Vagina (tissue), 2 donors: ENCODE measurements at places on chromosomes 5 and 9. TPM values are rescaled to one million over a fixed set of nuclear protein-coding genes. Genes with fewer than 3 reads are reported as not detected.
A peak's percentile ranks its signal among the peaks of the same experiment; 100 is the strongest.

GRCh38 chr9:37632479-37632878 is 18.3 kb upstream of the FRMPD1 start:
- no peak overlapping the region for H3K27ac ChIP-seq
- no peaks in the 10 kb centered on the region for H3K27me3 ChIP-seq
- H3K4me3 ChIP-seq: no peak overlapping the region
- H3K4me1 ChIP-seq: no peaks in the 10 kb centered on the region
- no peak for DNase-seq
- no peaks in the 10 kb centered on the region for H3K36me3 ChIP-seq

DNA sequence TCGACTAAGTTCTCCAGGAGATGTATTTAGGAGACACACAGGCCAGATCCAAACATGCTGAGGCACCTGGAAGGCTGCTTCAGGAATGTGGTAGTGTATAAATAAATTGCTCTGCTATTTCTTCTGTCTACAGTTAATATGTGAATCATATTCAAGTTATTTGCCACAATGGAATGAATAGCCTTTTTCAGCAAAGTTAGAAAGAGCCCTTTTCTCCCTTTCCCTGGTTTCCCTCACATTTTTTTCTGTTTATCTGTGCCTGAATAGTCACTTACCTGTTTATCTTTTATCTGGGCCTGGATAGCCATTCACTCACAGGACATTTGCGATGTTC is 44.1 kb upstream of the CLINT1 start:
- peak overlapping the region; percentile 25 for H3K27ac ChIP-seq
- no peaks in the 10 kb centered on the region for H3K4me1 ChIP-seq
- no peaks in the 10 kb centered on the region for H3K27me3 ChIP-seq
- H3K36me3 ChIP-seq: no peaks in the 10 kb centered on the region
- DNase-seq: no peak

DNA sequence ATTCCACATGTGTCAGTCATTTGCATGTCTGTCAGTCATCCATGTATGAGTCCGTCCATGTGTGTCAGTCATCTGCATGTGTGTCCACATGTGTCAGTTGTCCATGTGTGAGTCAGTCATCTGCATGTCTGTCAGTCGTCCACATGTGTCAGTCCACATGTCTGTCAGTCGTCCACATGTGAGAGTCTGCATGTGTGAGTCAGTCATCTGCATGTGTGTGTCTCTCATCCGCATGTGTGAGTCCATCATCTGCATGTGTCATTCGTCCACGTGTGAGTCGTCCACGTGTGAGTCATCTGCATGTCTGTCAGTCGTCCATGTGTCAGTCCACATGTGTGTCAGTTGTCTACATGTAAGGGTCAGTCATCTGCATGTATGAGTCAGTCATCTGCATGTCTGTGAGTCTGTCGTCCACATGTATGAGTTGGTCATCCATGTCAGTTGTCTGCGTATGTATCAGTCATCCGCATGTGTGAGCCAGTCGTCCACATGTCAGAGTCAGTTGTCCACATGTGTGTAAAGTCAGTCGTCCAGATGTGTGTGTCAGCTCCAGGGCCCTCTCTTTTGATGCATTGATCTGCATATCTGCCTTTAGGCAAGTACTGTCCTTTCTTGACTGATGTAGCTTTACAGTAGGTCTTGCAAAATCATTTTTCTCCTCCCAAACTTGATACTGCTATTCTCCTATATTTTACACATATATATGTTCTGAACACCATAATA is 72.5 kb upstream of the CACNA1B start:
- no peak overlapping the region for H3K4me3 ChIP-seq
- H3K4me1 ChIP-seq: no peaks in the 10 kb centered on the region
- H3K27ac ChIP-seq: no peak overlapping the region

- no peaks in the 10 kb centered on the region for H3K27me3 ChIP-seq
- peak overlapping the region; percentile 59 for H3K27ac ChIP-seq
- no peak overlapping the region for H3K4me3 ChIP-seq
- peaks cover 25% of the 10 kb centered on the region for H3K4me1 ChIP-seq
- H3K36me3 ChIP-seq: no peaks in the 10 kb centered on the region
- DNase-seq: no peak
These were observed 119.8 kb downstream of the LPAR1 start for GRCh38 chr9:110918316-110919049.

GRCh38 chr5:158546748-158547147 is 553.0 kb downstream of the EBF1 start:
- no peaks in the 10 kb centered on the region for H3K27me3 ChIP-seq
- H3K36me3 ChIP-seq: no peaks in the 10 kb centered on the region
- DNase-seq: no peak
- H3K4me1 ChIP-seq: no peaks in the 10 kb centered on the region
- no peak overlapping the region for H3K4me3 ChIP-seq

DNA sequence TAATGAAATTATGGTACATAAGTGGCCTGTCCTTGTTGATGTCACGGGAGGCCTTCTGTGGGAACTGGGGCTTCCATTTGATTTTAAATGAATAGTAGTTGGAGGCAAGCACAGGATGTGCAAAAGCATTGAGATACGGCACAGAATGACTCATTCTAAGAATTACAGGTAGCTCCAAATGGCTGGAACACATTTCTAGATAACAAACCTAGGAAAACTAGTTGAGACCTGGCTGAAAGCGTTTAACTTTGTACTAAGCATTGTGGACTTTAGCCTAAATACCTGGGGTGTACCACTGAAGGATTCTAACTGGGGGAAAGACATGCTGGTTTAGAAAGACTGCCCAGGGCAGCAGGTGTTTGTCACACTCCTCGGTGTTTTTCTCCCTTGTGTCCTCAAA is 9.4 kb downstream of the SKP2 start:
- H3K36me3 ChIP-seq: peaks cover 31% of the 10 kb centered on the region
- no peak overlapping the region for H3K4me3 ChIP-seq
- no peak overlapping the region for H3K27ac ChIP-seq
- no peaks in the 10 kb centered on the region for H3K27me3 ChIP-seq

DNA sequence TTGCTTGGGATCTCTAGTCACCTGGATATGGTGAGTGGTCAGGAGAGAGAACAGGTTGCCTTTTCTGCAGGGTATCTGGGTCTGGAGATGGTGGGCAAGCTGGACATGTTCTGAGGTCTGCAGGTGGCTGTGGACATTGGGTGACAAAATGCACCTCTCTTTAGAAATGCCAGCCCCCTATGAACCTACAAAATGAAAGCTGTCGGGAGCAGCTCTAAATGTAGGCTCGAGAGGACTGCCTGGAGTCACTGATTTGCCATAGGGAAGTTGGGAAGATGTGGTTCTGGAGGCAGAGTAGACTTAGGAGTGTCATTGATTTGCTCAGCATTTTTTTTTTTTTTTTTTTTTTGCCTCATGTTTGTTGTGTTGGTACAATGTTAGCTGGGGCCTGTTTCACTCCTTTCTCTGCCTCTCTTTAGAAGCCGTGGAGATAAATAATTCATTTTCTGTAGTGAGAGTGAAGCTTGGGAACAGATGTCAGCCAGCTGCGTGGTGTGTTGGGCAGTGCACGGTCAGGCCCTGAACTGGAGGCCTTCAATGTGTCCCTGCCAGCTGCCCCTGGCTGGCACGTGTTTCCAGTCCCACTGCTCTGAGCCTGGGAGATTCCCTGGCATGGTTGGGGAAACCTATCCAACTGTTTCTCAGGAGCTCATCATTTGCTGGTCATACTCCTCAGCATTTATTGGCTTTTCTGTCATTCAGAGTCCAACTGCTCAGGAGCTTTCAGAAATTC is 5.4 kb downstream of the RGS3 start:
- H3K27me3 ChIP-seq: no peaks in the 10 kb centered on the region
- H3K27ac ChIP-seq: no peak overlapping the region
- no peak overlapping the region for H3K4me3 ChIP-seq
- H3K4me1 ChIP-seq: peaks cover 4% of the 10 kb centered on the region
- no peaks in the 10 kb centered on the region for H3K36me3 ChIP-seq

DNA sequence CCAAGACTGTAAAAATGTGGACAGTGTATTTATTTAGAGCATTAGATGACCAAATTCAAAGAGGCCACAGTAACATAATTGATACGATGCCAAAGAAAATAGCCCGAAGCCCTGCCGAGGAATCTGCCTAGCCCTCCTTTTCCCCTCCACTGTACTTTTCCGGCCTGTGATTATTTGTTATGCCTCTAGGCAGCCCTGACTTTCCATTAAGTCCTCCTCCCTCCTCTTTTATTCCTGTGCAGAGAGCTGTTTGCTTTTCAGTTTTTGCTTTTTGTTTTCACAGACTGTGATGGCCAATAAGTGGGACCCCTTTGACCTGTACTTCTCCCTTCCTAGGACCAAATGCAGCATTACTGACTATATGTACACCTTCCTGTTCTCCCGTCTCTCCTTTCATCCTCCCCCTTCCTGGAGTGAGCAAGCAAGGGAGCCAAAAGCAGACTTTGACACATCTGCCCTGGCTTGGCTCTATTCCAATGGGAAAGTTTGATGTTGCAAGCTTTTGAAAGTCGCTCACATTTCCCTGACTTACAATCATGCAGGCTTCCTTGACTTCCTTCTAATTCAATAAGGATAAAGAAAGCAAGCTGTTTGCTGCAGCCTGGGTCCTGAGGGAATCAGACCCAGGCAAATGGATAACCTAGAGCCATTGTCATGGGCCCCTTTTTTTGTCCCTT is 76.1 kb downstream of the NREP start:
- no peak for DNase-seq
- H3K27ac ChIP-seq: peak overlapping the region; percentile 64

DNA sequence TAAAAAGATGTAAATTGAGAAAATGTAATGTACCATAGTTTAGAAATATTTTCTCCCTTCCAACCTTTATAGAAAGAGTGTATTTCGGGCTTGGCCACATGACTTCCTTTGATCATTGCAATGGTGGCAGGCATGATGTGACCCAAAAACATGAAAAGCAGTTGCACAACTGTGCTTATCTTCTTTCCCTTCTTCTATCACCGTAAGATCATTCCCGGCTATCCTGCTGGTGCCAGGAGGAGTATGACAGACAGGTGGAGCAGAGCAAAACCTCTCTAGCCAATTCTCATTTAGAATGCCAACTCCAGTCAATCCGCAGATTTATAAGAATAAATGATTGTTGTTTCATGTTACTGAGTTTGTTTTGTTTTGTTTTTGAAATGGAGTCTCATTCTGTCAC is 10.6 kb upstream of the TESK1 start:
- H3K27ac ChIP-seq: no peak overlapping the region
- H3K27me3 ChIP-seq: no peaks in the 10 kb centered on the region
- DNase-seq: no peak
- H3K36me3 ChIP-seq: no peaks in the 10 kb centered on the region

GRCh38 chr9:136434580-136435169 is 5.0 kb downstream of the INPP5E start:
- H3K36me3 ChIP-seq: peaks cover 31% of the 10 kb centered on the region
- peaks cover 32% of the 10 kb centered on the region for H3K4me1 ChIP-seq
- no peaks in the 10 kb centered on the region for H3K27me3 ChIP-seq

GRCh38 chr5:60668686-60669304 is 31.2 kb downstream of the DEPDC1B start:
- H3K27me3 ChIP-seq: no peaks in the 10 kb centered on the region
- no peak overlapping the region for H3K4me3 ChIP-seq
- no peak for DNase-seq
- no peak overlapping the region for H3K27ac ChIP-seq
- H3K4me1 ChIP-seq: no peaks in the 10 kb centered on the region

- H3K4me3 ChIP-seq: no peak overlapping the region
- no peak for DNase-seq
These were observed 134.1 kb upstream of the IFNE start for GRCh38 chr9:21616082-21616778.

DNA sequence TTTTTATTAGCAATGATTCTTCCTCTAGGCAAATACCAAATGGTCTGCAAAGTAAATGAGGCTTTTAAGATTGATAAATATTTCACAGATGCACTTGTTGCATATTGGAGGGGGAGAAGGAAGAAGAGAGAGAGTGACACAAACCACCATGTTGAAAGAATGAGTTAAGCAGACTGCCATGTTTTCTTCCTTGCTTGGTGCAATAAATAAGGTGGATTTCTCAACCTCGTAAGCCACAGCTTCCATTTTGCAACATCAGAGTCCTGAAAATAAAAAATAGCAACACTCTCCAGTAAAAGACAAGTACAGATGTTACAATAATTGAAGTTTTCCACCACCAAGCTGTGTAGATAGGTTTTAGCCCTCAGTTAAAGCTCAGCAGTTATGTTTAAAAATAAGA is 202.9 kb downstream of the SGCD start:
- H3K27me3 ChIP-seq: no peaks in the 10 kb centered on the region
- DNase-seq: no peak
- no peak overlapping the region for H3K4me3 ChIP-seq
- H3K27ac ChIP-seq: no peak overlapping the region

- H3K4me1 ChIP-seq: peaks cover 10% of the 10 kb centered on the region
- no peak overlapping the region for H3K27ac ChIP-seq
- no peaks in the 10 kb centered on the region for H3K27me3 ChIP-seq
- H3K4me3 ChIP-seq: no peak overlapping the region
- DNase-seq: no peak
These were observed 8.5 kb downstream of the AFAP1L1 start for GRCh38 chr5:149280124-149280523.

DNA sequence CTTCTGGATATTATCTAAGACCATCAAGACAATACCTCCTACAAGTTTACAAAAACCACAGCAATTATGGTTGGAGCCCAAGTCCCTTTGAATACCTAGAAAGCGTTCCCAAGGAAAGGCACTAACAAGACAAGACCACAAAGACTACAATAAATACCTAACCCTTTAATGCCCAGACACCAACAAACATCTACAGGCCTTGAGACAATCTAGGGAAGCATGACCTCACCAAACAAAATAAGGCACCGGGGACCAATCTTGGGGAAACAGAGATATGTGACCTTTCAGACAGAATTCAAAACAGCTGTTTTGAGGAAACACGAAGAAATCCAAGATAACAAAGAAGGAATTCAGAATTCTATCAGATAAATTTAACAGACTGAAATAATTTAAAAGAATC is 37.8 kb downstream of the OXCT1 start:
- DNase-seq: no peak
- H3K27me3 ChIP-seq: no peaks in the 10 kb centered on the region
- H3K4me1 ChIP-seq: peaks cover 5% of the 10 kb centered on the region
- no peak overlapping the region for H3K4me3 ChIP-seq
- H3K27ac ChIP-seq: no peak overlapping the region

The DCAF12 gene
- total RNA-seq: 31.2 TPM

The PCDHB5 gene
- total RNA-seq: 2.9 TPM

The SLC45A2 gene
- not detected for total RNA-seq

The POLK gene
- 31.4 TPM for total RNA-seq

The SPATA31A3 gene
- total RNA-seq: not detected

The GCNT1 gene
- 8.3 TPM for total RNA-seq

The STOM gene
- total RNA-seq: 263 TPM

The PCDHA13 gene
- not detected for total RNA-seq
